ENCODE measurements at places on chromosomes 7 and 10.

DNA sequence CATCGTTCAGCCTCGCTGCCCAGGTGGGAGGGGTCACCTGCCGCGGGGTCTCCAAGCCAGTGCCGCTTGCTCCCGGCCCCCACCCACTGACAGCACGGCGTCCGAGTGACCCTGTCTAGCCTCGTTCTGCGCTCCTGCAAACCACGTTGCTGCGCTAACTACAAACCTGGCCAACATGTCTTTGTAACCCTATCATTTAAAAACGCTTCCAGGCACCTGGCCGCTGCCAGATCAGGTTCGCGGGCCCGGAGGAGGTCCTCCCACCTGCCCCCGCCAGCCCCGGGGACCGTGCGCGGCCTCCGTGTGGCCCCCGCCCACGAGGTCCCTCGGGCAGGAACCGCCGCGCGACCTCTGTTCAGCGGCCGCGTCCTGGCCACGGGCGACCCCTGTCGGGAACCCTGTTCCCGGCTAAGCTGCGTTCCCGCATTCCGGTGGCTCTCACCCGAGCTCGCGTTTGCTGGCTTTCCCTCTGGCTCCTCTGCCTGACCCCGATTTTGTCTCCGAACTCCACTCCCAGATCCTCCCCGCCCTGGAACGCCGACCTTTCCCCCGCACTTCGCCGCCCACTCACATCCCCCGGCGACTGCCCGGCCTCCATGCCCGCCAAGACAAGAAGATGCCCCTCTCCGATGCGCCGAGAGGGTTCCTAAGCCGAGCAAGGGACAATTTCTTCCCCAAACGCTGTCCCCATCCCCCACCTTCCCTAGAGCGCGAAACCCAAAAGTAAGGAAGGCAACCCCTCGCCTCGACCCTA is 2.4 kb downstream of the SFMBT2 start:
- DNase-seq, result peak; percentile 20

GRCh38 chr10:11530806-11531205 is 80.6 kb downstream of the USP6NL start:
- no peak for DNase-seq

GRCh38 chr10:11020548-11020942 is 2.9 kb downstream of the CELF2 start:
- no peak for DNase-seq

GRCh38 chr7:33716581-33717477 is 188.5 kb upstream of the BMPER start:
- no peak for DNase-seq

- no peak for DNase-seq
Measured at GRCh38 chr7:89503281-89503680, 651.0 kb upstream of the STEAP1 start.

DNA sequence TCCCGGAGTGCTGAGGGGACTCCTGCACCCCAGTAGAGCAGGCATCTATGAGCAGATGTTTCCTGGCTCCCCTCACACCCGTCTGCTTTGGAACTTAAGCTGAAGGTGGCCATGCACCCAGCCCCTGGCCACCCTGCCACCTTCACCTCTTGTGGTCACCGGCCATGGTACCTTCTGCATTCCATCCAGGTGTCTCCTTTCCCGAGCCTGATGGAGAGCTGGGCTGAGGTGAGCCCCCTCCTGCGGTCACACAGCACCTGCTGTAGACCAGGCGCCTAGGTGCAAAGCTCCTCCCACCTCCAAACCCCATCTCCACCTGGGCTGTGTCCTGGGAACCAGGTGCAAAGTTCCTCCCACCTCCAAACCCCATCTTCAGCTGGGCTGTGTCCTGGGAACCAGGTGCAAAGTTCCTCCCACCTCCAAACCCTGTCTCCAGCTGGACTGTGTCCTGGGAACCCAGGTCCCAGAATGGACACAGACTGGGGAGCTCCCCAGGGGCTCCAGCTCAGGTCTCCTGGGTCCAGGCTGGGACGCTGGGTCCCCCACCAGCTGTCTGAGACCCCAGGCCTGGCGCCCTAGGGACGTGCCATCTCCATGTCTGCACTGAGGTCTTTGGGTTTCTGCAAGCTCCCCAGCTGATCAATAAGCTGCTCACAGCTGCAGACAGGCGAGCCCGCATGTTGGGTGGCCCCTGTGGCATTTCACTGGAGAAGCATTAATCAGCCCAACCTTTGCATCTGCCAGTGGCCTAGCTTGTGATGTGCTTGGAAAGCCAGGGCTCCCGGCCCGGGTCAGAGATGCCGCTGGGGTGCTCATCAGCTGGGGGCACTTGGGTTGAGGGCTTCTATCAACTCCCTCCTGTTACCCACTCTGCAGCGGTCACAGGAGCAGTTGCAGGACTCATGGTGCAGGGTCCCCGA is 61.2 kb upstream of the INPP5A start:
- DNase-seq, result no peak

- no peak for DNase-seq
Measured at GRCh38 chr7:36100634-36101033, 52.4 kb upstream of the EEPD1 start.

DNA sequence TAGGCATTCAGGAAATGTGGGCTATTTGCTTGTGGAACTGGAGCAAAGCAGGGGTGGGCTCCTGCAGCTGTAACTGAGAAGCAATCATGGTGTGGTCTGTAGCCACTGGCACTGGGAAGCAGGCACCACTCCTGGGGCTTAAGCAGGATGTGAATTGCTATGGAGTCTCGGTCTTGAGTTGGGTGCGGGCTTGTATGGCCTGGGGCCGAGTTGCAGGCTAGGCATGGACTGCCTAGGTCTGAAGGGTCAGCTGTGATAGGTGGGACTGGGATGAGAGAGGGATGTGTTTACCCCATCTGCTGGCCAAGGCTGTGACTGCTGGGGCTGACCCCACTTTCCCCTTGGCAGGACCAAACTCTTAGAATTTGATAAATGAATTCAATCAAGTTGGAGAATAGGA is 43.0 kb downstream of the ADCY1 start:
- no peak for DNase-seq

- no peak for DNase-seq
Measured at GRCh38 chr10:67969875-67970274, 85.4 kb downstream of the SIRT1 start.

DNA sequence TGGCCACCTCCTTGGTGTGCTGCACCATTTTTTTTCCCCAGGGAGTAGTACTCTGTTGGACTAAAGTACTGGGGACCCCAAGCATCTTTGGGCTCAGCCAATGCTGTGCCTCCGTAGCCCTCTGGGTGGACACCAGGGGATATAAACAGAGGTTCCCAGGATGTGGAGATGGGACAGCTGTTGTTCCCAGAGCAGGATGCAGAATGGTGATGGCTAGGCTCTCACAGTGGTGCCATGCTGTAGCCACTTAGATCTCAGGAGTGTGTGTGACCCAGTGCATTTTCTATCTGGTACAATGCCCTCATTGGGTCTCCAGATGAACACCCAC is 50.9 kb upstream of the SCIN start:
- DNase-seq, result no peak

DNA sequence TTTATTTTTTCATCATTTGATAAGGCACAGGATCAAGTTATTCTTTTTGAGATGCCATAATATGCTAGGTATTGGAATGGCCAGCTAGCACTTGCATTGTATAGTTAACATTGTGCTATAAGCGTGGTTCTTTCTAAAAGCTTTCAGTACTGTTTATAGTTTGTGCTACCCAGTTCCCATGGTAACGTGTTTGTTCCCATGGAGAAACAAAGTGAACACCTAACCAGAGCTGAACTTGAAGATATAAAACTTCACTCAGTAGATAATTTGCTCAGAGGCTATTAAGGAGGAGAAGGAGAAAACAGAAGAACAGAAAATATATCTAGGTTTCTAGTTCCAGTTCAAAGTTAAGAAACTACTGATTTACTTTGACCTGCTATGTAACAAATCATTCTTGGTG is 23.6 kb upstream of the ITGB8 start:
- DNase-seq, result no peak

DNA sequence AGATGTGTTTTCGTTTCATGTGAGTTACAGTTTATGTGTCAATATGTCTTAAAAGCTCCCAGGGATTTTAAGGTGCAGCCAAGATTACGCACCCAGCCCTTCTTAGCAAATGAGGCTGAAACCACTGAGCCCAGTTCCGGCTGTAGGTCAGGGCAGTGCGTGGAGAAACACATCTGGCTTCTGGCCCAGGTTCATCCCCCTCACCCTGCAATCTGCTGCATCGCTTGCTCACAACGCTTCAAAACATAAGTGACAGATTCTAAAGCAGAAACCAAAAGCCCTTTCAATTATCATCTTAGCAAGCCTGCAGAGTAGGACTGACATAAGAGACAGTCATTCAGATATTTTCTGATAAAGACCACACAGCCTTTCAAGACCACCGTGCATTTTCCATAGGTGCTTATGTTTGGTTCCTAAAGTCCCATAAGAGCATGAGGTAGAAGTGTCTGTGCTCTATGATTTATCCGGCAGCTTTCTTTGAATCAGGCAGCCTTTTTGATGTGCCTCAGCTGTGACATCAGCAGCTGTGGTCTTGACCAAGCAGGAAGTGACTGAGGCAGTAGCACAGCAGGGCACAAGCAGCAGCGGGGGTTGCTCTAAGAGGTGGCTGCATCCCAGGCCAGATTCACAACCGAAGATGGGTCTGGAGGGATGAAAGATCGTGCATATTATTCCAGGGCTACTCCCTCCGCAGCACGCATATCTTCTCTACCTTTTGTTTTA is 72.1 kb upstream of the LYZL2 start:
- peak; percentile 59 for DNase-seq

DNA sequence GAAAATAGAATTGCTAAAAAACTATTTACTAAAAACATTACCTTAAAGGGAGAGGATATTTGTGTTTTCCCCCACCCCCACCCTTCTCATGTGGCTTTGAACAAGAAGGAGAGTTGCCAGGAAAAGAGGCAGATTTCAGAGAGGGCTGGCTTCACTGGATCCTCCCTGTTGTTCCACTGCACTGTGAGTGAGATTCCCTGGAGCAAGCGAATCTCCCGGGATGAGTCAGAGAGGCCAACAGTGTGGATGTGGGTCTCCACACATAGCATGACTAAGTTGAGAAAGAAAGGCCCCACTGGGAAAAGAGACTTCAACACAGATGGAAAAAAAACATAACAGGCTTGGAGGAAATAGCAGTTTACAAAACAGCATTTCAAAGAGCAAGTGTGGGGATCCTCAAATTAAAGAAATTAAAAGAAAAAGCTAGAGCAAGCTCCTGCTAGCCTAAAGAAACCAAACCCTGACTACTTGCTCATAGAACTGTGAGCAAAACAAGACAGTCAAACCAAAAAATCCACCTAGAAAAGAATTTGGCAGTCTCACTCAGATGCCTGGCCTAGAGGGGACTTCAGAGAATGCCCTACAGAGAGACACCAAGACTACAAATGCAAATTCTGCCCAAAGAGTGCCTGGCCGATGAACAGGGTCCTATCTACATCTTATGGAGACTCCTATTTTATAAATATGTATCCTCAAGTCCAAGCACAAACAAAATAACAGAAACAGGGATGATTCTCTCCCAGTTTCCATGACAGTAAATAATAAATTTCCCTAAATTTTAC is 3.4 kb downstream of the CAV1 start:
- no peak for DNase-seq

DNA sequence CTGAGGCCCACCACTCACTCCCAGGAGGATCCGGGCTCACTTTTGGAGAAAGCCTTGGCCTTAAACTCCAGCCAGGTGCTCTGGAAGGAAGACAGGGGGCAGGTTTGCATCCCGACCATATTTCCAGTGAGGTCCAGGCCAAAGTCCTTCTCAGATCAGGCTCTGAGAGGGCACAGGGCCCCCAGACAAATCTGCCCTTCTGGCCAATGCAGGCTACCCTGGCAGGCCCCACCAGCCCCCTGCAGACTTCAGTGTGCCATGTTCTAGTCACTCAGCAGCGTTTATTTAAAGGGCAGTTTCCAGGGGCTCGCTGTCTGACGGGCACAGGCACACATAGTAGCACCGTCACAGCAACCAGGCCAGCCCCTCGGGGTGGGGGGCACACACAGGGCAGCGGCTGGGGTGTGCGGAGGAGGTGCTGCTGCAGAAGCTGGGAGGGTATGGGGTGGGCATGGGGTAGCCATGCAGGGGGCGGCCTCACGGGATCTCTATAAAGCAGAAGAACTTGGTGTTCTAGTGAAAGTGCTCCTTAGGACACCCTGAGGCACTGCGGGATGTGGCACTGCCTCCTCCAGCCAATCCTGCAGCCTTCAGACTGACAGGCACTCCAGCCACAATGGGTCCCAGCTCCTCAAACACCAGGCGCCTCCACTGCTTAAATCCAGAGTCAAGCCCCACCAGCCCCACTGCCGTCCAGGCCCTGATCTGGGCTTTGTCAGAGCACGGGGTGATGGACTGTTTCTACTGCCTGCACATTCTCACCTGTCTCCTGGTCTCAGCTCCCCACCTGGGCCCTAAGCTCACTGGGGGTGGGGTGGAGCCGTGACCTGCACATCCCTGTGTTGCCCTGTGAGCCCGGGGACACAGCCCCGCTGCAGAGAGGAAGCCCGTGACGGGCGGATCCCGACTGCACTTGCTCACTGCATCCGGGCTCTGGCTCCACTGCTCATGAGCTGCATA is 9.6 kb upstream of the PYROXD2 start:
- no peak for DNase-seq

DNA sequence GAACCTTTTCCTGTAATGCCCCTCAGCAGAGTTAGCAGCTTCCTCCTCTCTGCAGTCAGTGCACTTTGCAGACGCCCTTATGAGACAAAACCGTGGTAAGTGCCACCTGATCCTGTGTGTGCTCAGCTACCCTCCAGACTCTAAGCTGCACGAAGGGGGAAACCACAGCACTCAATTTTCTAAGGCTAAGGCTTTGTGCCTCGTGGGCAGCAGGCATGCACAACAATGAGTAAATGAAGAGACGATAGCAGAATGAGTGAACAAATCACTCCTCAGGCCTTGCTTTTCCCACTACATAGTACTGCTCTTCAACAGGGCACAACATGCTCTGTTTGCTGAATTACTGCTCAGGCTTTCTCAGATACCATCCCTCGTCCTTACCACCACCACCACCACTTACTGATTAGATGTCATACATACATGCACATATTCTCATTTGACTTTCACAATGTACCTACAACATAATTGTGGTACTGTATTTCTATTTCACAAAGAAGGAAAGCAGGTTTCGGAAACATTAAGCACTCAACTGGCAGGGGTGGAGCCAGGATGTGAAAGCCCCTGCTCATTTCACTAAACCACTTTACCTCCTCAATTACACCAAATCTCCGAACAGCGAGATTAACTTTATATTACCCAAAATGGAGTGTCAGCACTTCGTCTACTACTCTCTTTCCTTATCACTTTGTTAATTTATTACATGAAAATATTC is 85.4 kb downstream of the ICA1 start:
- peak; percentile 53 for DNase-seq

DNA sequence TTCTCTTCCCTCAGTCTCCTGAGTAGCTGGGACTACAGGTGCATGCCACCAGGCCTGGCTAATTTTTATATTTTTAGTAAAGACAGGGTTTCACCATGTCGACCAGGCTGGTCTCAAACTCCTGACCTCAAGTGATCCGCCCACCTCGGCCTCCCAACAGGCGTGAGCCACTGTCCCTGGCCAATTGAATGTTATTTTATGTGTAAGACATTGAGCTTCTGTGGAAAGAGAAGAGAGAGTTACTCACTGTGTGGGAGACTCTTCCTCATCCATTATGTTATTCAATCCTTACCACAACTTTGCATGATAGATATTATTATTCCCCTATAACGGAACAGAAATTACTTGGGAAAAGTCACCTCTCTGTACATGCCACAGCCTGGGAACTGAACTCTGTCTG is 32.6 kb upstream of the MXI1 start:
- no peak for DNase-seq
